ENCODE measurements at places on chromosomes 5 and 9.

- DNase-seq: no peak
Observed at GRCh38 chr9:124940521-124940893, 376 bp downstream of the GOLGA1 start.

GRCh38 chr9:68437785-68438184 is 81.4 kb downstream of the PGM5 start:
- DNase-seq: no peak

- DNase-seq: no peak
Observed at GRCh38 chr5:152546493-152546892, 141.4 kb upstream of the NMUR2 start.

DNA sequence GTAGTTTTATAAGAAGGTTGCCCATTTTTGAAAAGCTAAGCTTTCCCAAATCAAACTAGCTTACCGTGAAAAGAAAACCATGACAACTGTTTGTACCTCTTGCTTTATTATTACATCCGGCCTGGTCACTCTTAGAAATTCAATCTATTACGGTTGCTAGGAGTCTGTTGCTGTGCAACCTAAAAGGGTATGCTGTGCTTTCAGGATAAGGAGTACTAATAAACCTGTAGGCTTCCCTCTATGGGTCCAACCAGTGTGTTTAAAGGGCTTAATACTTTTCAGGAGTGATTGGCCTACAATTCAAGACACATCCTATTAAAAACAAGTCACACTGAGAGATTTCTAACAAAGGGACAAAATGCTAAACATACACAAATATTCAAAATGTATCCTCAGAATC is 27.1 kb downstream of the RFX3 start:
- no peak for DNase-seq

DNA sequence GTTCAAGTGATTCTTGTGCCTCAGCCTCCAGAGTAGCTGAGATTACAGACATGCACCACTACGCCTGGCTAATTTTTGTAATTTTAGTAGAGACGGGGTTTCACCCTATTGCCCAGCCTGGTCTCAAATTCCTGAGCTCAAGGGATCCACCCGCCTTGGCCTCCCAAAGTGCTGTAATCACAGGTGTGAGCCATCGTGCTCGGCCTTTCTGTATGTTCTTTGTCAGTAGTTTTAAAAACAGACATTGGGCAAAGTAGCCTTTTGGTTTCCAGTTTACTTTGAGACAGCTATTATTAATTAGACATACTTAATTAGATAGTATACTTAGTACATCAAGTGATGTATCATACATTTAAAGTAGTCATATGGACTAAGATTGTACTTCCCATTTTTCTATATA is 45.2 kb downstream of the RBM27 start:
- no peak for DNase-seq

- no peak for DNase-seq
Observed at GRCh38 chr5:103424453-103425205, 138.0 kb downstream of the NUDT12 start.
